ENCODE measurements at places on chromosomes 16 and 17. TPM values are rescaled to one million over a fixed set of nuclear protein-coding genes. Genes with fewer than 3 reads are reported as not detected.

CHST4 gene
- 0.05 TPM for total RNA-seq

IGSF6 gene
- not detected for total RNA-seq

CDRT15 gene
- total RNA-seq: not detected

MAF gene
- 0.39 TPM for total RNA-seq

ADCY9 gene
- total RNA-seq: 5.3 TPM

- DNase-seq: no peak
These were observed 106.5 kb downstream of the SPAG9 start for GRCh38 chr17:51014129-51014528.

DNA sequence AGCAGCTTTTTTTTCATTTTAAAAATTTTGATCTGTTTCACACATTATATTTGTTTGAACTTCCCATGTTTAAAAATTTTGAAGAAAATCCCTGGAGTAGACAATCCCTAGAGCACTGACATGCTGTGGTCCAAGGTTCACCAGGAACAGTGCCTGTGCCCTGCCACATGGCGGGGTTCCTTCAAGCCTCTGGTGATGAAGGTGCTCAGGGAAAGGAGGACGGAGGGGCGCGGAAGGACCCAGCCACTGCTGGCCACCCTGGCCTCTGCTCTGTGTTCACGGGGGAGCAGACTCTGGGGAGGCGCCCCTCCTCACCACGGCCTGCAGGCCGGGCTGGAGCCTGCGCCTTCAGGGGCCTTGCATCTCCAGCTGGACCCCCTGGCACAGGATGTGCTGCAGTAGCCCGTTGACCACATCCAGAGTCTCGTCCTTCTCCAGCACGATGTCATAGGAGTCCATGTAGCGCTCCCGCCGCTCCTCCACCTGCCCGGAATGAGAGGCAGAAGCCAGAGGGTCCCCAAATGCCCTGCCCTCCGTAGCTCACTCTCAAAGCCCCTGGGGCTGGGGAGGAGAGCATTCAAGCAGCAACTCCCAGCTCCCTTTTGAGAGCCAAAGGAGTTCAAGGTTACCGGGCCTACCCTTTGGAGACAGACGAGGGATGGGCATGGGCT lies 10.7 kb downstream of the NT5C3B start:
- DNase-seq: no peak

GRCh38 chr17:71313866-71314265 lies 807.0 kb upstream of the SOX9 start:
- DNase-seq: peak; percentile 37

GRCh38 chr16:86563469-86564345 lies 2.9 kb upstream of the FOXC2 start:
- DNase-seq: peak; percentile 83

DNA sequence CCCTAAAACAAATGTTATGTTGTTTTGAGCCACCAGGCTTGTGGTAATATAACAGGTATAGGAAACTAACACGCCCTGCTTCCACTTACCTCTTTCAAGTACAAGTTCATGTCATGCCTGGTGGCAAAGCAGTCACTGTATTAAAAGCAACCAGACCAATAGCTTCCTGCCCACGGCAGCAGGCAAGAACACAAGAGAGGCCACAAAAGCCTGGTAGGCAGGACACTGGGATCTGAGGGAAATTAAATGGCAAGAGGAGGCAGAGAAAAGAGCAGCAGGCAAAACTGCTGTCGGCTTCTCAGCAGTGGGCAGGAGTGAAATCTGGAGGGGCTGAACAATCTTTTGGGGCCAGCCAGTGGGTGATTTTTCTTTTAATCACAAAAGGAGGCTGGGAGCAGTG lies 2.2 kb downstream of the CYTH1 start:
- no peak for DNase-seq
